CD4-positive, alpha-beta T cell treated with Interleukin-6 at 100 ng/mL for 8 hours (primary cell): ENCODE measurements at places on chromosomes 2 and 18.
A peak's percentile ranks its signal among the peaks of the same experiment; 100 is the strongest.

- no peak for DNase-seq
These were observed 9.0 kb upstream of the ARHGEF4 start for GRCh38 chr2:130827502-130828251.

GRCh38 chr2:464562-465309 lies 176.8 kb upstream of the ALKAL2 start:
- DNase-seq = no peak

GRCh38 chr2:8587251-8587791 lies 94.5 kb upstream of the ID2 start:
- no peak for DNase-seq

DNA sequence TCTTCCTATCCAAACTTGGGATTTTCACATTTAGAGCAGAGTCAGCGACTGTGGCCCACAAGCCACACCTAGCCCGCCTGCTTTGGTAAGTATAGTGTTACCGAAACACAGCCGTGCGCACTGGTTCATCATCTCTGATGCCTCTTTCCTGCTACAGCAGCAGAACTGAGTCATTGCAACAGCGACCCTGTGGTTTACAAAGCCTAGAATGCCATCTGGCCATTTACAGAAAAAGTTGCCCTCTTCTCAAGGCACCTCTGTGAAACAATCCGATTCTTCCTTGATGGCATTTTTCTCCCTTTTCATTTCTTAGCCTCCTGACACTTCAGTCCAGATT lies 10.7 kb upstream of the IAH1 start:
- DNase-seq = no peak

GRCh38 chr2:224946895-224947294 lies 95.4 kb downstream of the DOCK10 start:
- peak; percentile 71 for DNase-seq

GRCh38 chr2:19474128-19474527 lies 115.7 kb upstream of the OSR1 start:
- DNase-seq = peak; percentile 46

DNA sequence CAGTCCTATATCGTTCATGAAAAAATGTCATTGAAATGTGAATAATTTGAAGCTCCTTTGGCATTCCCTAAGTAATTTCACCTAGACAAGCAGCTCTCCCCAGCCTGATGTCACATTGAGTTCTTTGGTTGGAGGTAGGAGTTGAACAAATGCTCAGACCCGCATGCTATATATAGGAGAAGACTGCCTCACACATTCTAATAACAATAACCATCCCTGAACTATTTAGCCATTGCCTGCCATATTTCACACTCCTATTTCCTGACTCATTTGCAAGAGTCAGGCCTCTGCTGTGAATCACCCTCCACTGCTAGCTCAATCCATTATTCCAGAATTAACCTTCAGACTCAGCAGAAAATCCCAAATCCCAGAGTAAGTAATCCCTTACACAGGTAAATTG lies 256.6 kb upstream of the ACVR2A start:
- DNase-seq = no peak

GRCh38 chr2:241989074-241989473 lies 119.5 kb downstream of the RTP5 start:
- no peak for DNase-seq

DNA sequence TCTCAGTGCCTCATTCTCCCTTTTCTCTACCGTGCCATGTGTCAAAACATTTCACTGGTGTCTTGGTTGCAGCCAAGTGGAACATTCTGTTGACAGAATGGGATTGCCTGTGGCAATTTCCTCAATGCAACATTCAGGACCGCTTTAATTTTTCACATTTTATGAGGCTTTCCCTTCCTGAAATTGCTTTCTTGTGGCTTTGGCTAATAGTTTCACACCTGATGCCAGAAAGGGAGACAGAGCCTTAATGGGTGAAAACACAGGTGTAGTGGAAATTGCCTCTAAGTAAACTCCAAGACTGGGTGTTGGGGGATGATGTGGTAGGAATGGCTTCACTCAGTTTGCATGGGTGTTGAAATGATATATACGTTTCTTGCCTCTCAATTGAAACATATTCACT lies 278.3 kb downstream of the TSN start:
- no peak for DNase-seq

DNA sequence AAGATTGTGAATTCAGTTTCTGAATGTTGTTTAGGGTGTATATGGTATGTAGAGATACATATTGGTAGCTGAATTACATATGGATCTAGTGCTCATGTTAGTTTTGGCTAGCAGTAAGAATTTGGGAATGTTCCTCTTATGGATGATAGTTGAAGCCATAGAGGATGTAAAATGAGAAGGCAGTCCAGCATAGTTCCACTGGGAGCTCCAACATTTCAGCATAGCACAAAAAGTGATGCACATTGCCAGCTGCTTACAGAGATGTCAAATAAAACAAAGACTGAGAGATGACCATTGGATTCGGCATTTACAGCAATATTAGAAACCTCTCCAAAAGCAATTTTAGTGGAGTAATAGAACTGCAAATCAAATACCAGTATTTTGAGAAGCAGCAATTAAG lies 77.4 kb downstream of the EML4 start:
- no peak for DNase-seq

DNA sequence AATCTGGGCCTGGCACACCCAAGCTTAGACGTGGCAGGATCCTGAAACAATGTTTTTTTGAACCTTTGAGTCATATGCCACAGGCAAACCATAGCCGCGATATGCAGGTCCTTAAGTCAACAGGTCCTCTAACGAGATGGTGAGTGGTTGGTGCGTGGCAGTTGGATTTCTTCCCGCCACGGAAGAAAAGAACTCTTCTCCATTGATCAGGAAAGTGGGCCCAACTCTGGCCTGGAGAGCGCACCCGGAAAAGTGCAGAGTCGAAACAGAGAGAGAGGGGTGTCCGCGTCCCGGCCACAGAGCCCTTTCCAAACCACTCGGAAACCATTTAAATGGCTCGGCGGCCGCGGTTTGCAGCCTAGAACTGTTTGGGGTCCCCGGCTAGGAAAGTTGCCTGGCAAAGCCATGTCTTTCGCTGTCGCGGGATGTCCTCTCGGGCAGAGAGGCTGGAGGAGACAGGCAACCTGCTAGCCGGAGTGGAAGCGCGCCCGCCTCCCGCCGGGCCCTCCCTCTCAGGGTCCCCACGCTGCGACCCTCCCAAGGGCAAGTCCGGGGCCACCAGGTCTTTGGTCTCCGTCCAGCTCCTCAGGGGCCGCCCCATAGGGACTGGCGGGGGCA lies 777 bp downstream of the GALNT3 start:
- no peak for DNase-seq

DNA sequence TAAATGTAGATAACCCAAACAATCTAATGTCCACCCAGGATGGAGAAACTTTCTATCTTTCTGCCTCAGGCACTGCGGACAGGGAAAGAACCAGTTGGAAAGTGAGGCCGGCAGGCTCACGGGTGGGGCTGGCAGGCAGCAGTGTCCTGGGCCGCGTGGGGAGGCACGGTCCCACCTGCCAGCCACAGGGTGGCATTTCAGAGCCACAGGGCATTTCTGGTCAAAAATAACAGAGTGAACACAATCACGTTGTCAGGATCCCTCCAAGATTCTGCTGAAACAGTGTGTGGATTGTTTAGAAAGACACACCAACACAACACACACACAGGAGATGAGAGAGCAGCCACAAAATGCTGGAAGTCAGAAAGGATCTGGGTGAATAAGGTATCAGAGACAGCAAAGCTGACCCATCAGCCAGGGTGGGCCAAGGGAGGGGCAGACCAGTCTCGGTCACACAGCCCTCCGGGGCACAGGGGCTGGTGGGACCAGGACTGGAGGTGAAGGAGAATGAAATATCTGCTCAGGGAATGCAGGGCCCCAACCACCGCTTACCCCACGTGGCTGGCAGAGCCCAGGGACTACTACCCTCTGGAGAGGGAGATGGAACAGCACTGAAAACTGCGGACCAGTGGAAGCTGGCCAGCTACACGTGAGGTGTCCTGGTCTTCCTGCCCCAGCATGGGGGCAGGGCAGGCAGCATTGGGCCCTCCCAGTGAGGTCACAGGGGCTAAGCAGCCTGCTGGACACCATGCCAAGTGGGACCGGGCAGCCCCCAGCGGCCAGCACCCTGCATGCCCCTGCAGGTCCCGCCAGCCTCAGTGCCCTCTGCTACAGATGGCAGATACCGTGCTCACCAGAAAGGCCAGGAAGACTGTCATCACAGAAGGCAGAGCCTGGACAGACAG lies 173.9 kb downstream of the HDAC4 start:
- DNase-seq = no peak

- DNase-seq = no peak
These were observed 33.4 kb upstream of the CNOT11 start for GRCh38 chr2:101219246-101219645.

DNA sequence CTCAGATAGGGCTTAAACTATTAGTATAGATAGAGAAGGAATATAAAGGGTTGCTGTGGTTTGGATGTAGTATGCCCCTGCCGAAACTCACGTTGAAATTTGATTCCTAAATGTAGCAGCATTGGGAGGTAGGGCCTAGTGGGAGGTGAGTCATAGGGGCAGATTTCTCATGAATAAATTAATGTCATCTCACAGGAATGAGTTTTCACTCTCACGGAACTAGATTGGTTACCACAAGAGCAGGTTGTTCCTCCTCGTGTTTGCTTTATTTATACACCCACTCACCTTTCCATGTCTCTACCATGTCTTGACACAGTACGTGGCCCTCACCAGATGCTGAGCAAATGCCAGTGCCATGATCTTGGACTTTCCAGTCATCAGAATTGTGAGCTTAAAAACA lies 218.2 kb downstream of the RBM43 start:
- DNase-seq = no peak

GRCh38 chr2:69095305-69095704 lies 82.3 kb downstream of the ANTXR1 start:
- no peak for DNase-seq
